ENCODE measurements at places on chromosomes 12 and 14.

- H3K36me3 ChIP-seq, result no peaks in the 10 kb centered on the region
- no peak overlapping the region for H3K27ac ChIP-seq
- H3K27me3 ChIP-seq, result no peaks in the 10 kb centered on the region
- H3K4me1 ChIP-seq, result no peaks in the 10 kb centered on the region
These were observed 421.8 kb upstream of the PDE3A start for GRCh38 chr12:19946550-19946949.

GRCh38 chr12:124411953-124412645 lies 117.2 kb downstream of the RFLNA start:
- H3K4me1 ChIP-seq, result peaks cover 38% of the 10 kb centered on the region
- no peak for DNase-seq
- H3K4me3 ChIP-seq, result no peak overlapping the region
- no peak overlapping the region for H3K27ac ChIP-seq
- H3K36me3 ChIP-seq, result peaks cover 11% of the 10 kb centered on the region

- no peak overlapping the region for H3K27ac ChIP-seq
- no peaks in the 10 kb centered on the region for H3K36me3 ChIP-seq
- DNase-seq, result no peak
- no peaks in the 10 kb centered on the region for H3K27me3 ChIP-seq
- no peak overlapping the region for H3K4me3 ChIP-seq
These were observed 550.1 kb downstream of the SLC6A15 start for GRCh38 chr12:84362552-84362897.

GRCh38 chr12:14843425-14843887 lies at the start of gene ART4:
Gene ART4 (minus strand): TSS chr12:14843526. CDS start chr12:14843113, 413 bp downstream.
- H3K27me3 ChIP-seq, result no peaks in the 10 kb centered on the region
- H3K27ac ChIP-seq, result no peak within 1 kb of the TSS
- no peaks in the 10 kb centered on the region for H3K36me3 ChIP-seq
- H3K4me1 ChIP-seq, result no peaks in the 10 kb centered on the region

DNA sequence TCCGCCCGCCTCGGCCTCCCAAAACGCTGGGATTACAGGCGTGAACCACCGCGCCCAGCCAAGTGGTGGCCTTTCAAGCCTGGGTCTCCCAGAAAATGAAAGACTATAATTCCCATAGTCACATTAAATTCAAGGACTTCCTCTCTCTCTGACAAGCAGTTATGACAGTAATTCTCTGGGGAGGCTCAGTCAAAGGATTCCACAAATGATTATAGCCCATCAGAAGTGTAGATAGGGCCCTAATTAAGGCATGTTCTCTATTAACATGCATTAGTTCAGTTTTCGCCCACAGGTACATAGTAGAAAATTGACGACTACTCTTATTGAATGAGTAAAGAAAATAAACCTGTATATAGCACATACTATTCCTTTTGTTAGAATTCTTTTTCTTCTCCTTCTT lies 16.4 kb downstream of the PRMT8 start:
- DNase-seq, result no peak
- peaks cover 4% of the 10 kb centered on the region for H3K27me3 ChIP-seq
- H3K27ac ChIP-seq, result no peak overlapping the region
- H3K4me3 ChIP-seq, result no peak overlapping the region
- no peaks in the 10 kb centered on the region for H3K36me3 ChIP-seq
- no peaks in the 10 kb centered on the region for H3K4me1 ChIP-seq

GRCh38 chr12:47079468-47079980 lies at the start of the genes AMIGO2 and PCED1B:
Gene AMIGO2 (minus strand): TSS chr12:47079959. CDS start chr12:47079002, 957 bp downstream.
Gene PCED1B (plus strand): TSS chr12:47079621. CDS start chr12:47235064, 155,443 bp downstream.
- peaks cover 19% of the 10 kb centered on the region for H3K4me1 ChIP-seq
- peak within 1 kb of the TSS; percentile 53 for H3K4me3 ChIP-seq
- DNase-seq, result peak; percentile 41
- no peaks in the 10 kb centered on the region for H3K27me3 ChIP-seq

GRCh38 chr14:100834794-100835547 lies 9.1 kb downstream of the MEG3 start:
- no peak overlapping the region for H3K4me3 ChIP-seq
- H3K4me1 ChIP-seq, result no peaks in the 10 kb centered on the region
- no peak overlapping the region for H3K27ac ChIP-seq
- H3K36me3 ChIP-seq, result no peaks in the 10 kb centered on the region

- DNase-seq, result no peak
- H3K36me3 ChIP-seq, result no peaks in the 10 kb centered on the region
- no peaks in the 10 kb centered on the region for H3K4me1 ChIP-seq
- no peak overlapping the region for H3K27ac ChIP-seq
- no peak overlapping the region for H3K4me3 ChIP-seq
- H3K27me3 ChIP-seq, result peaks cover 17% of the 10 kb centered on the region
These were observed 708.0 kb downstream of the MED13L start for GRCh38 chr12:115569345-115570068.

DNA sequence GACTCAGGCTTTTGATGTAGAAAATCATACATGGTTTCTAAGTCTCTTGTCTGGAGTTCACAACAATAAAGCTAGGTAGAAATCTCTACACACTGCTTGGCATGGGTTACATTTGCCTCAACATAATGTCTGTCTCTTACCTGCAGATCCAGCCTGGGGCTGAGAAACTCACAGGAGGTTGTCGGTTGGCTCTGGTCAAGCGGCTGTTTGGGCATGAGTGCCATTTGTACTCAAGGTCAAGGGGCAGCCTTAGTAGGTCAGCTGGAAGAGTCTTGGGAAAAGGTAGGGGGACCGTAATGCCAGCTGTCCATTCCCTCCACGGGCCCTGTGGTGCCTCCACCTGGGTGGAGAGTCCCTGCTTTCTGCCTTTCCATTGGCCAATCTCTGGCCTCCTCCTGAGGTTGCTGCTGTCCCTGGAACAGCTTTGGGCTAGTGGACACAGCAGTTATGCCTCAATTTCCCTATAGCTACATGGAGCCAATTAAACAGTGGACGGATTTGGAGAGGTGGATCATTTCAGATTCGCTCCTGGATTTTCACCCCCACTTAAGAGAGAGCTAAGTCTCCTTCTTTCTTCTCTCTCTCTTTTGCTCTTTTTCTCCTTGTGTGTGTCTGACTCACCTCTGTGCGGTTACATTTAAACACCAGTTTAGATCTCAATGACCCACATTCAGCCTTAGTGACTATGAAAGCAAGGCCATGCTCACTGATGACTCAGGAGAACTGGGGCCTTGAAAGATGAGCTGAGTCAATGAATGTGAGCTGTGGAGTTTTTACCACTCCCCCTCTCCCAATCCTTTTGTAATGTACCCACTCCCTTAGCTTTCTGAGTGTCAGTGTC lies 132.8 kb upstream of the HIF1A start:
- DNase-seq, result peak; percentile 55
- H3K36me3 ChIP-seq, result no peaks in the 10 kb centered on the region
- peaks cover 29% of the 10 kb centered on the region for H3K4me1 ChIP-seq
- H3K27me3 ChIP-seq, result no peaks in the 10 kb centered on the region
- peak overlapping the region; percentile 81 for H3K27ac ChIP-seq

DNA sequence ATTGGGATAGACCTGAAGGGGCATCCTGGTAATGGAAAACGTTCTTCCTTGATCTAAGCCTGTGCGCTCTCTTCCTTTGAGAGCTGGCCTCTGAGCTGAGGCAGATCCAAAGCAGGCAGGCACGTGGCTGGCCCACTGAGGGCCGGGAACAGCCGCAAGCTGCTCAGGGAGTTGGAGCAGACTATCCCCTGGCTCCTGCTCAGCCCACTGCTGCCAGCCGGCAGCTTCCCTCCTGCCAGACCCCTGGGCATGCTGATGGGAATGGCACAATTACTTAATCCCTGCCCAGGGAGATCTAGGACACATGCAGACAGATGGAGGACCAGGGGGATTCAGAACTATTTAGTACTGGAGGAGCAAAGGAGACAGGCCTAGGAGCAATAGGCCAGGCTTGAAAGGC lies 14.4 kb downstream of the NEUROD4 start:
- H3K4me1 ChIP-seq, result no peaks in the 10 kb centered on the region
- H3K27me3 ChIP-seq, result 0 out of 3 replicates have a peak, but pooled peaks cover 3% of the 10 kb centered on the region
- no peak overlapping the region for H3K4me3 ChIP-seq
- no peak overlapping the region for H3K27ac ChIP-seq
- no peaks in the 10 kb centered on the region for H3K36me3 ChIP-seq
- DNase-seq, result no peak

Measured in K562 (cell line).